ENCODE measurements at places on chromosomes 6 and 20. TPM values are rescaled to one million over a fixed set of nuclear protein-coding genes. Genes with fewer than 3 reads are reported as not detected.

- no peaks in the 10 kb centered on the region for H3K4me1 ChIP-seq
- H3K4me3 ChIP-seq, result no peak overlapping the region
- no peak overlapping the region for H3K27ac ChIP-seq
- H3K27me3 ChIP-seq, result no peaks in the 10 kb centered on the region
- no peak for DNase-seq
Measured at GRCh38 chr6:44094403-44095242, 32.6 kb downstream of the MRPL14 start.

GRCh38 chr6:82245376-82245775 lies 2.2 kb downstream of the IBTK start:
- no peaks in the 10 kb centered on the region for H3K27me3 ChIP-seq
- no peak for DNase-seq
- no peaks in the 10 kb centered on the region for H3K36me3 ChIP-seq
- peaks cover 42% of the 10 kb centered on the region for H3K4me1 ChIP-seq
- H3K27ac ChIP-seq, result no peak overlapping the region

Gene RAB32
- 18.6 TPM for total RNA-seq

DNA sequence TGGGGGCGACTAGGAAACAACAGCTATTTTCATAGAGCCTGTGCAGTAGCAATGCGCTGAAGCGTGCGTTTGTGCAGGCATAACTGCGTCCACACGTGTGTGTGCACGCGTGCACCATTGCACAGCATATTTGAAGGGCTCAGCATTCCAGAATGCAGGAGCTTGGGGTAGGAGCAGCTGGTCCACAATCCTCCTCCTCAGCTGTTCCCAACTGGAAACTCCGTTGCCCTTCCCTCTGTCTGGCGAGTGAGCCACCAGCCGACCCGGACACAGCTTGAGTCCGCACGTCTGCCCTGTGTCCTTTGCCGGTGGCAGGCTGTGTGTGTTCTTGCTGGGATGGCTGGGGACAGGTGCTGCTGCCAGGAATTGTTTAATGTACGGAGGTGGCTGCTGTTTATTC lies 110.2 kb downstream of the SASH1 start:
- DNase-seq, result no peak
- no peaks in the 10 kb centered on the region for H3K27me3 ChIP-seq
- peaks cover 44% of the 10 kb centered on the region for H3K4me1 ChIP-seq
- no peak overlapping the region for H3K27ac ChIP-seq
- no peaks in the 10 kb centered on the region for H3K36me3 ChIP-seq

DNA sequence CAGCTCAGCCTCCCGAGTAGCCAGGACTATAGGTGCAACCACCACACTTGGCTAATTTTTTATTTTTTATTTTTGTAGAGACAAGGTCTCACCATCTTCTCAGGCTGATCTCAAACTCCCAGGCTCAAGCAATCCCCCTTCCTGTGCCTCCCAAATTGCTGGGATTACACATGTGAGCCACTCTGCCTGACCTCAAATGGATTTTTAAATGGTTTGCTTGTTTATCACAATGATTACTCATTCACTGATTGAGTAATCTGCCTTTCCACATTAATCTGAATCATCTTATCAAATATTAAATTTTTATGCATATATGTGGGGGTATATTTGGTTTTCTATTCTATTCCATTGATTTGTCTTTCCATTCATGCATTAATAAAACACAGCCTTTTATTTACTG lies 9.4 kb upstream of the KHDC1L start:
- no peaks in the 10 kb centered on the region for H3K36me3 ChIP-seq
- H3K4me1 ChIP-seq, result no peaks in the 10 kb centered on the region
- H3K27me3 ChIP-seq, result no peaks in the 10 kb centered on the region
- no peak overlapping the region for H3K4me3 ChIP-seq
- peak; percentile 5 for DNase-seq
- H3K27ac ChIP-seq, result no peak overlapping the region

Gene RSPH9
- total RNA-seq, result not detected

Gene EEF1E1
- 12.6 TPM for total RNA-seq

DNA sequence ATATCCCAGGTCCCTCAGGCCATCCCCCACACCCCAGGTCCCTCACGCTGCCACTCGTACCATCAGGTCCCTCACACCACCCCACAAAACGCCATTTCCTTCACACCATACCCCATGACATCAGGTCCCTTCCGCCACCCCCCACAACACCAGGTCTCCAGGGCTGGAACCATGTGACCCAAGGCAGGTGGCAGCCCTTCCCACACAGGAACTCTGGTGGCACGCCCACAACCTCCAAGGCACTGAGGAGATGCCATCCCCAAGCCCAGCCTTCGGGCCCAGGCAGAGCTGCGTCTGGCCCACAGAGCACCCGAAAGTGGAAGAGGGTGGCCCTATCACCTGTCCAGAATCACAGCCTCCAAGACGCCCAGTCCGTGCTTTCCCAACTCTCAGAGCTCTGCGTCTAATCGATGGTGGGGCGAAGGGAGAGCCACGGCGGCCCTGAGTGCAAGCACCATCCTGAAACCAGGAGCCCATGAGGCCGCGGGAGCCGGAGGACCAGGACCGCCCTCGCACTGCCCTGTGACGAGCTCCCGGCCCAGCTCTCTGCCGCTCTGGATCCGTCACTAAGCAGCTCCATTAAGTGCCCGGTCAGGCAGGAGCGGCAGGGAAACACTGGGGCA lies 12.7 kb downstream of the TAF4 start:
- no peaks in the 10 kb centered on the region for H3K4me1 ChIP-seq
- H3K27ac ChIP-seq, result no peak overlapping the region
- no peaks in the 10 kb centered on the region for H3K36me3 ChIP-seq

DNA sequence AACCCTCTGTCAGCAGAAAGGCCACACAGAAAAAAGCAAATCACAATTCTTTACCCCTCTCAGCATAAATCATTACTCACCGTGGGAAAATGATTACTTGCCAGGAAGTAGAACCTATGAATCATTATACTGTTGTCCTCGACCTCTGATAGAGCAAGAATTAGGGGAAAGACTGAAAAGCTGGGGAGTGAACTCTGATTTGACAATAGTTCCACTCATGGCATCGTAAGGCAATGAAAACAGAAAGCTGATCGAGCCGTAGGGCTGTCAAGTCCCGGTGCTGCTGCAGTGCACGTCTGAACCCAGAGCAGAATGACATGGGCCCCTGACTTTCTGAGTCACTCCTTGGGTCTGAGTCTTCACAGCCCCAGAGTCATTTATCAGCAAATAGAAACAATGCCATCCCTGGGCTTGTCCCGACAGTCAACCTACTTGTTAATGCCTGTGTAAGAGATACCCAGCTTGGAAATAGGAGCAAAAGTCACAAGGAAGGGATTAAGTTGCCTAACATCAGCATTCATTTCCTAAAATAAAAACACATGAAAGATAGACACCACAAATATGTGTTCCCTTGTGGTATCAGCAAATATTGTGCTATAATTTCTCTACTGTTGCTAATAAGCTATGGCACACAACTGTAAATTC lies 224.8 kb upstream of the MARCKS start:
- peak overlapping the region; percentile 72 for H3K27ac ChIP-seq
- H3K4me1 ChIP-seq, result peaks cover 58% of the 10 kb centered on the region
- no peaks in the 10 kb centered on the region for H3K27me3 ChIP-seq
- DNase-seq, result no peak
- H3K36me3 ChIP-seq, result no peaks in the 10 kb centered on the region

GRCh38 chr6:132471787-132472186 lies 41.1 kb downstream of the STX7 start:
- no peak for DNase-seq
- H3K4me3 ChIP-seq, result no peak overlapping the region
- no peak overlapping the region for H3K27ac ChIP-seq
- H3K4me1 ChIP-seq, result no peaks in the 10 kb centered on the region

GRCh38 chr6:123794799-123795198 lies 8.9 kb upstream of the NKAIN2 start:
- no peaks in the 10 kb centered on the region for H3K36me3 ChIP-seq
- no peak for DNase-seq
- H3K4me3 ChIP-seq, result no peak overlapping the region
- H3K27me3 ChIP-seq, result no peaks in the 10 kb centered on the region
- H3K4me1 ChIP-seq, result no peaks in the 10 kb centered on the region
- no peak overlapping the region for H3K27ac ChIP-seq

DNA sequence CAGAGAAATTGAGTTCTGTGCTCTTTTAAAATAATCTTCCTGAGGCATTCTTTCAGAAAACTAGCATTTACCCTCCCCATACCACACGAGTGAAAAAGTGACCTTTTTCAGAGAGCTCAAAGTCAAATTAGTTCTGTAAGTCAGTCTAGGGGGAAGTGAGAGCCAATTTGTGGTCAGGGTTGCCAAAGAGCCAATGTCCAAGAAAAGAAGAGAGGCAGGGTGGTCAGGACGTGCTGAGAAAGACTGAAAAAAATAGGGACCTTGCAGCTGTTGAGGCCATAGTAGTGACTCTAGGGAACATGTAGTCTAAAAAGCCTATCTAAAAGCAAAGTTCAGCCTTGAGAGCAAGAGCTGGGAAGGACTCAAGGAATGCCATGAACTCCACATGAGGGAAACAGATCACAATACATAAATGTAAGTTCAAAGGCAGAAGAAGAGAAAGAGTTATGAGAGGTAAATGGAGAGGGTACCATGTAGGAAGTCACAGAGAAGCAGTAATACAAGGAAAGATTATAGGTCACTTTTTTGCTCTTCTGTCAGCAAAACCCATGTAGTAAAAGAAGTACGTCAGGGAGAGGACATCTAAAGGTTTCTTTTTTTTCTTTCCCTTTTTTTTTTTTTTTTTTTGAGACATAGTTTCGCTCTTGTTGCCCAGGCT lies 565.1 kb upstream of the FLRT3 start:
- H3K27me3 ChIP-seq, result no peaks in the 10 kb centered on the region
- no peaks in the 10 kb centered on the region for H3K4me1 ChIP-seq
- H3K4me3 ChIP-seq, result no peak overlapping the region

DNA sequence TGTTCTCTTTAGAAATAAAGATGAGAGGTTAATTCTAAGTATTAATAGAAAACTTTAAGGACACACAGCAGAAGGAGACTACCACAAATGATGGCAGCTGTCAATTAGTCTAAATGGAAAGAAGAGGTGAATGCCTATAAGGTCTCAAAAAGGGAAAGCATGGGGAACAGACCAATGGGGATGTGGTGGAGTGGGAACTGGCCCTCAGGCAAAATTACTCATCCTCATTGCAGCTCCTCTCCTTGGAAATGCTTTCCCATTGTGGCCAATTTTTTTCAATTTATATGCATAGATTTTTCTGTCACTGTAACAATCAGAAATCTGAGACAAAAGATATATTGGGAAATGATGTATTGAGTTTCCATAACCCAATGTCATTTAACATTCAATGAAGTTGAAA lies 222.9 kb upstream of the DEFB112 start:
- DNase-seq, result no peak
- H3K4me3 ChIP-seq, result no peak overlapping the region
- H3K4me1 ChIP-seq, result no peaks in the 10 kb centered on the region
- H3K36me3 ChIP-seq, result no peaks in the 10 kb centered on the region
